ENCODE measurements at places on chromosomes 12 and 14. TPM values are rescaled to one million over a fixed set of nuclear protein-coding genes. Genes with fewer than 3 reads are reported as not detected.

ASCL1 gene
- not detected for total RNA-seq

HOXC4 gene
- 1.9 TPM for total RNA-seq

B4GALNT3 gene
- total RNA-seq: 3.3 TPM

GRCh38 chr12:100574187-100575074 lies 947 bp downstream of the GAS2L3 start:
- DNase-seq: peak; percentile 11
